KBM-7 (cell line): ENCODE measurements at places on chromosomes 5 and 9.
A peak's percentile ranks its signal among the peaks of the same experiment; 100 is the strongest.

- no peak for DNase-seq
Measured at GRCh38 chr5:16736158-16736995, 119.6 kb upstream of the RETREG1 start.

GRCh38 chr9:38727497-38728001 is 7.6 kb upstream of the FAM240B start:
- DNase-seq, result no peak

- DNase-seq, result no peak
Measured at GRCh38 chr5:95526871-95527270, 27.9 kb downstream of the SKIC3 start.

GRCh38 chr5:96227957-96228356 is 205.1 kb downstream of the PCSK1 start:
- DNase-seq, result no peak

- no peak for DNase-seq
Measured at GRCh38 chr9:98501819-98502218, 206.9 kb downstream of the GABBR2 start.

GRCh38 chr9:137552022-137552768 is 516 bp downstream of the MRPL41 start:
- peak; percentile 46 for DNase-seq

- no peak for DNase-seq
Measured at GRCh38 chr5:176418251-176418650, 1.9 kb upstream of the CLTB start.

DNA sequence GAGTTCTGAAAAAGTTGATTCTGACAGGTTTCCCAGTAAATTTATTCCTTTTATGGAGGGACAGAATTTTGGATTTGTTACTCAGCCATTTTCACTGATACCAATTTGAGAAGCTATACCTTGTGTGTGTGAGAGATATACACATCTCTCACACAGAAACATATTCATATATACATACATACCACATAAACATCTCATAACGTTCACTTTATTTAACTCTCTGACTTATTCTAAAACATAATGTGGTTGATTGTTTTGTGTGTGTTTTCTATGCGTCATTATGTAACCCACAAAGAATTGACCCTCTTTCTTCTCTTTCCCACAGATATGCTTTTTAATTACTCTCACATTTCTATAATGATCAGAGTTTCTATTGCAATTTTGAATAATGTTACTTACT is 570.8 kb upstream of the TLE4 start:
- no peak for DNase-seq

DNA sequence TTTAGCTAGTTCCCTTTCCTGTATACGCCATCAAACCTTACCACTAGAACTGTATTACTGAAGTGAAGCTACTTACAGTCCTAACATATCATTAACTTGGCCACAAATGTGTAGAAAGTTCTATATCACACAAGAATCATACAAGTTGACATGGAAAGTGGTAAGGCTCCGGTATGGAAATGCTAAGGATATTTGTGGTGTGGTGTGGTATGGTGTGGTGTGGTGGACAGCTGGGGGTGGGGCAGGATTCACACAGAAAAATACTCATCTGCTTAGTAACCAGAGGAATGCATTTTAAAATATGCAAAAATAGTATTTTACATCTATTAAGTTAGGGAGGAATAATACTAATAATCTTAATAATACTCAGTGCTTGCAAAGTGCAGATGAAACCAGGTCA is 69.4 kb downstream of the TRPC7 start:
- DNase-seq, result no peak

DNA sequence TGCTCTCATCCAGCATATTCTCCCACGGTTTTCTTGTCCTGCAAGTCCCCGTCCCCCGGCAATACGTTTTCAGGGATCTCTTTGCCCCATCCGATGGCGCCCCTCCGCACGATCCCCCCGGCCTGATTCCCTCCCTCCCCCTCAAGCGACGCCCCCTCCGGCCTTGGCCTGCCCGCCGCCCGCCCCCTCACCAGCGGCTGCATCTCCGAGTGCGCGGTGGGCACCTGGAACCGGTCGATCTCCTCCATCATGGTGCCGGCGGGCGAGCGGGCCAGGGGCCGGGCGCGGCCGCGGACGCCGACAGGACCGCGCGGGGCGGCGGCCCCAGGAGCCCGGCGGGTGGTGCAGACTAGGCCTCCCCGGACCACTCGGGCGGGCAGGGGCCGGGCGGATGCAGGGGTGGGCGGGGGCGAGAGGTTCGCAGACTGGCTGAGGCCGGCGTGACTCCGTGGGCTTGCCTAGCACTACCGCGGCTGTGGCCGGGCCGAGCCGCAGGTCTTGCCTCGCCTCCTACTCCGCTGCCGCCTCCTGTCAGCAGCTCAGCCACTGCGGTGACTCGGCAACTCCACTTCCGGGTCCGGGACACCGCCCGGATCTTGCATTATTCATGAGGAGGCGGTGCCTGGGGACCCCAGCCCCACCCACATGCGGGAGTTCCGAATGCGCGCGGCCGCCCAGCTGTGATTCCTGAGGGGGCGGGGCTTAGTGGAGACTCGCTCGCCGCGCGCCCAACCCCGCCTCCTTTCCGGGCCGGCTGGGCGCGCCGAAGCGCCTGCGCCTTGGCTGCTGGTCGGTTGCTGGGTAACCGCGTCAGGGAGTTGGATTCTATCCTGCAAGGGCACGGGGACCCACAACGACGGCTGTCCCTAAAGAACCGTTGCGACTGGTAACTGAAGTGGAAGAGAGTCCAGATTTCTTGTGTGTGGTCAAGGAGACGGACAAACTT is at the start of the genes DNAI1 and FAM219A:
TSS of gene DNAI1 (plus strand) at position 793 of the 946 bp plus-strand sequence. CDS start 201 bp downstream, outside the sequence.
TSS of gene FAM219A (minus strand) at position 558 of the 946 bp plus-strand sequence. CDS start at position 251, 307 bp downstream.
- DNase-seq, result peak; percentile 98

GRCh38 chr5:28017178-28017577 is 978.8 kb upstream of the CDH9 start:
- no peak for DNase-seq

DNA sequence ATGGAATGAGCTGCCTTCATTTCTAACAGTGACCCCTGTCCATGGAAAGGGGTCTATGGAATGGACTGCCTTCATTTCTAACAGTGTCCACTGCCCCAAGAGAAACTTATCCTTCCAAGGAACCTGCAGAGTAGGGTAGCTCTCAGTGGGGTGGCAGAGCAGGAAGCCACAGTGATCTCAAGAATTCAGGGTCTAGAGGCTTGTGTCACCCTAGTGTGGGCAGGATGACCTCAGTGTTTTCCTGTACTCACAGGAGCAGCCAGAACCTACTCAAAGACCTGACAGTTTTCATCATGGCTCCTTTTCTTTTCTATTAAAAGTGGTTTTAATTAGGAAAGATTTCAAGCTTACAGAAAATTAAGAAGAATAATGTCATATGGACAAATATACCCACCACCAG is 27.5 kb downstream of the SEC61B start:
- DNase-seq, result no peak

DNA sequence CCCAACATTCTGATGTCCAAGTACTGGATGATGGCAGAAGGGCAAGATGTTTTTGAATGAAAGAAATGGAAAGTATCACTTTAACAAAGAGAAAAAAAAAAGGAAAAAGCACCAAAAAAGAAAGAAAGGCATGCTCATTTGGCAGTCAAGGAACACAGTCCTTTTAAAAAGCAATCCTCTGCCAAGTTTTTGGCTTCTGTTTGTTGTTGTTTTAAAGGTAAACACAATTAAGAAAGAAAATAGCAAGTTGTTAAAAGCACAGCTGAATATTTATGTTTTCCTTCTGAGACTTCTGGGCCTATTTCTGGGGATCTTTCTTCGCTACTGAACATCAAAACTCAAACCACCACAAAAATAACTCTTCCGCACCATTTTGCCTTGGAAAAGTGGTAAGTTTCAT is 162.1 kb downstream of the TRPM3 start:
- DNase-seq, result no peak

- no peak for DNase-seq
Measured at GRCh38 chr5:35870605-35871004, 13.9 kb downstream of the IL7R start.

DNA sequence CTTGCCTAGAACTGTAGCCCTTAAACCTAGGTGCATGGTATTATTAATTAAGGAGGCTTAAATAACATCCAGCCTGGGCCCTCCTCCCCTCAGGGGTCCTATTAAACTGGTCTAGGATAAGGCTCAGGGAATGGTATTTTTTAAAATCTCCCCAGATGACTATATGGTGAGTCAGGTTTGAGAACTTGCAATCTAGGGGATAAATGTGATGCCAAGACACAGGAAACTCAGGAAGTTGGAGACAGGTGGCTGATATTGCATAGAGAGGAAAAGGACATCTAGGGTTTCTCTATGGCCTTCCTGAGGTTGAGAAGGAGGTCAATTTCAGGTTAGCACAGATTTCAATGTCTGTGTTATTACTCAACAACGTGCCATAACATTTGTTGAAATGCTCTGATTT is 581.0 kb downstream of the TLE1 start:
- no peak for DNase-seq

DNA sequence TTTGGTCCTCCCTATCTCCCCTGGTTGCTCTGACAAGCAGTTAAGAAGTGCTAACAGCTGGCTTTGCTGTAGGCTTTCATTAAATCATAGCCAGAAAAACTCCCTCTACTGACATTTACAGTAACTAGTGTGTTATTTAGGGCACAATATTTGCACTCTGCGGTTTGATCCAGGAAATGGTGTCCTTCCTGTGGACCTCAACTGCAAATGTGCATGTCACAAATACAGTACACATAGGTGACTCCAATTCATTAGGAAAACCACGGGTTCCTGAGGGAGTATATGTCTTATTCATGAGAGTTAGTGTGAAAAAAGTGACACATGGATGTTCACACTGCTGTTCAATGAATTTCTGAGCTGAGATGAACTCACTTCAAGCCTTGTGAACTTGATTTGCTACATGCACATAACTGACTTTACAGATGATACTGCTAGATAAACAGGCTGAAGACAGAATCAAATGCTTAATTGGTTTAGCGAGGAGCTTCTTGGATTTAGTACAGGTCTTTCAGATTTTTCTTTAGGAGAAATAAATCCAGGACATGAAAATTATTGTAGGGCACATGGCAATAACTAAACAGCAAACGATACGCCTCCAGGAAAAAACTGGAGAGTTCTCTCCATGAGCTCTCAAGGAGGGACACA is 281.5 kb downstream of the EFNA5 start:
- peak; percentile 73 for DNase-seq

DNA sequence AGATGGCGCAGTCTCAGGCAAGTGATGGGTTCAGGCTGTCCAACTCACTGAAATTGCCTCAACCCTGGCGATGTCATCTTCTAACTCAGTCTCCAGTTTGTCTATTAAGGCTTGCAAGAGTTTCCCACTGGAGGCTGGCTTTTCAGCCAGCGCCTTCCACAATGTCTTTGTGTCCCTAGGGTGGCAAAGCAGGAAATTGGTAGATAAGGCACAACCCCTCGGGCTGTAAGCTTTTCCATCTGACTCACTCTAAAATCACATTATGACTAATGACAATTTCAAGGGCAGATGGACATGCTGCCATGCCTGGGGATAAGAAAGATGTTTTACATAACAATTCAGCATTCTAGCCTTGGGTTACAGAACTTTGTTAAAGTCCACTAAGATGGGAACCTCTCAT is 61.9 kb downstream of the MROH2B start:
- no peak for DNase-seq

- DNase-seq, result no peak
Measured at GRCh38 chr9:18997151-18997550, 35.9 kb downstream of the SAXO1 start.

- DNase-seq, result no peak
Measured at GRCh38 chr9:89996773-89997172, 392.0 kb downstream of the GADD45G start.

DNA sequence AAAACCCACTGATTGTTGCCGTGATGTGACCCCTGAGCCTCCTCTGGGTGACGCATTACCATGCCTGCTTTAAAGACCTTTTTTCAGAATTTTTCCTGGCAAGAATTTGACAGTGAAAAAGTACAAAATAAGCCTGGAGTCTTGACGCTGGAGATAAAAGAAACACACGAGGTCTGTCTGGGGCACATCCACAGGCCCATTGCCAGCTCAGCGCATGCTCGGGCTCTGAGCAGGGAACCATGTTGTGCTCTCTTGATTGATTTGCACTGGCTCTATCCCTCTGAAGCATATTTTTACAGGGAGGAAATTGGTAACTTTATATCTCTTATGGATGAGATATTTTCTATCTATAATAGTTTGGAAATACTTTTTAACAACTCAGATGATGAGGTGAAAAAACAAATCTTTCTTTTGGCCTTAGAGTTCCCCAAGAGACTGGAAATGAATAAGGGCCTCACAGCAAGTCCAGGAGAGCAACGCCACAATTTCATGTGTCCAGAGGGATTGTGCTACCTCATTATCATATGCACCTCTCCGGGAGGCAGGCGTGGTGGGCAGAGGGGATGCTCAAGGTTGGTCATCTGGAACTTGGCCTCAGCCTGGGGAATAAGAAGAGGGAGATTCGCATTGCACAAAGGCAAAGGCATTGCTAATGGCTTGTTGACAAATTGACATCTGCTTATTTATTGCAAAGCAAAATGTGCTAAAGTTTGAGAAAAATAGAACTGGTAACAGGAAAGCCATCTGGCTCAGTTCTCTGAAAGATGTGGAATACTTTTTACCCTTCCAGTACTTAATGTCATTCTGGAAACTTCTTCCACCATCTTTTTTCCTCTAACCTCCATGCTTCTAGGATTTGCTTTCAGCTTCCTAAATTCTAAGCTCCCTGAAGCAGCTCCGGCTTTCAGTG is 183.8 kb downstream of the PJA2 start:
- no peak for DNase-seq

DNA sequence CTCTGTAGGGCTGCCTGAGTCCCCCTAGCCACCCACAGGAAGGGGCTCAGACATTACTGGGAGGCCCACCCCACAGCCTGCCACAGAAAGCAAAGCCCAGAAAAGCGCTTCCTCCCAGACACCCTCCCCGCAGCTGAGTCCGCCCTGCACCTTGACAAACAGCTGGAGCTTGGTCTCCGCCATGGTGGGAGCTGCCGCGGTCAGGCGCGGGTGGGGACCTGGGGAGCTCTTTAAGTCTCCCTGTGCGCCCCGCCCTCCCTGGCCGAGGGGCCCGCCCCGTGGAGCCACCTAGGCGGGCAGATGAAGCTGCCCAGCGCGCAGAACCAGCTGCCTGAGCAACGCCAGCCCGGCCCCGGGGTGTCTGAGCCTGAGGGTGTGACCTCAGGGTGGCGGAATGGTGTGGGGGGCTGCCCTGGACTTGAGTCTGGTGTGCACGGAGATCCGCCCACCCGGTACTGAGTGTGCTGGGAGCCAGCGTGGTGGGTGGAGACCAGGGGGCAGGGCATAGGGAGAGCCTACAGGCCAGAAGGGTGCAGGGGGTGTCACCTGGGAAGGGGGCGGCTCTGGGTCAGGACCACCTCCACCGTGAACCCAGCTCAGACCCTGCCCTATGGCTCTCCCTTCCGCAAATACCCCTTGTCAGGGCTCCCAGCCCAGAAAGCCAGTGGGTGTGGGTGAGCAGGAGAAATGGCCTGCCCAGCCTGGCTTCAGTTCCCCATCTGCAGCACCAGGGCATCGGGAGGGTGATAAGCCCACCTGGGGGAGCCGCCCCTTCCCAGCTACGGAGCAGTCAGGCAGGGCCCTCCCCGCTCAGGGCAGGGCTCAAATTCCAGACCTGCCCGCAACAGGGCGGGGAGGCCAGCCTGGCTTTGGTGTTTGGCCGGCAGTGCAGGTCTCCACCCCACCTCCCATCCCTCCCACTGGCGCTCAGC is at the start of gene CLIC3:
TSS of gene CLIC3 (minus strand) at position 208 of the 932 bp plus-strand sequence. CDS start at position 183, 25 bp downstream.
- peak; percentile 44 for DNase-seq
